Bone marrow (tissue), 2 donors: ENCODE measurements at places on chromosomes 3 and 15.

- DNase-seq, result no peak
Observed at GRCh38 chr3:142641504-142641903, 45.3 kb downstream of the PLS1 start.

DNA sequence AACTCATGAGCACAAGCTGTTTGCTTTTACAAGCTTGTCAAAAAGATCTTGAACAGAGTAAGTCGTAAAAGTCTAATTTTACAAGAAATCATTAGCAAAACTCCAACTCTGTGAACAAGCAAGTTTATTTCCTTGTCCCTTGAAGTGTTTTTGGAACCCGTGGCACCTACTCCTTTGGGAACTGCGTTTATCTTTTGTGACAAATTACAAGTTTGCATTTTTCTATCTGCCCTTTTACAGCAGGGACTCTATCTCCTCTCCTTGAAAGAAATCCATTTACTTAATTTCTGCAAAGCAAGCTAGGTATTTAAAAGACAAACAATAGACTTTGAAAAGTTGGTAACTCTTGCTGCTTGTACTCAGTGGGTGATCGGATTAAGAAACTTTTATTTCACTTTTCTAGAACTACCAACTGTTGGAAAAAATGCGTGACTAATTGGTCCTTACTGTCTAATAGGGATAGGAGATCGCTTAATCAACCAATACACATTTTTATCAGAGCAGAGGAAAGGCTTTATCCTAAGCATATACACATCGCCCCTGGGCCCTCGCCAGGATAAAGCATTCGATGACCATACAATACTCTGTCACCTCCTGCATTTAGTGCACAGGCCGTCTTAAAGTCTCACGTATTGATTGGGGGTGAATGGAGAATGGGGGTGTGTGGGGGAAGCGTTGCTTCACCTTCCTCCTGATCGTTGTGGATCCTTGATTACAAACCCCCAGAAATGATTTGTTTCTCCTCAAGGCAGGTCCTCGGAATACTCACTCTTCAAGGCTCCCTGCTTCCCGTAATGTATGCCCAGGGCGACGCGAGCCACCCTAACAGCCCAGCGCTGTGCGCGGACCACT, 1.7 kb downstream of the PRTG start:
- DNase-seq, result no peak

- DNase-seq, result peak; percentile 11
Observed at GRCh38 chr15:60179786-60180391, 175.8 kb downstream of the FOXB1 start.

DNA sequence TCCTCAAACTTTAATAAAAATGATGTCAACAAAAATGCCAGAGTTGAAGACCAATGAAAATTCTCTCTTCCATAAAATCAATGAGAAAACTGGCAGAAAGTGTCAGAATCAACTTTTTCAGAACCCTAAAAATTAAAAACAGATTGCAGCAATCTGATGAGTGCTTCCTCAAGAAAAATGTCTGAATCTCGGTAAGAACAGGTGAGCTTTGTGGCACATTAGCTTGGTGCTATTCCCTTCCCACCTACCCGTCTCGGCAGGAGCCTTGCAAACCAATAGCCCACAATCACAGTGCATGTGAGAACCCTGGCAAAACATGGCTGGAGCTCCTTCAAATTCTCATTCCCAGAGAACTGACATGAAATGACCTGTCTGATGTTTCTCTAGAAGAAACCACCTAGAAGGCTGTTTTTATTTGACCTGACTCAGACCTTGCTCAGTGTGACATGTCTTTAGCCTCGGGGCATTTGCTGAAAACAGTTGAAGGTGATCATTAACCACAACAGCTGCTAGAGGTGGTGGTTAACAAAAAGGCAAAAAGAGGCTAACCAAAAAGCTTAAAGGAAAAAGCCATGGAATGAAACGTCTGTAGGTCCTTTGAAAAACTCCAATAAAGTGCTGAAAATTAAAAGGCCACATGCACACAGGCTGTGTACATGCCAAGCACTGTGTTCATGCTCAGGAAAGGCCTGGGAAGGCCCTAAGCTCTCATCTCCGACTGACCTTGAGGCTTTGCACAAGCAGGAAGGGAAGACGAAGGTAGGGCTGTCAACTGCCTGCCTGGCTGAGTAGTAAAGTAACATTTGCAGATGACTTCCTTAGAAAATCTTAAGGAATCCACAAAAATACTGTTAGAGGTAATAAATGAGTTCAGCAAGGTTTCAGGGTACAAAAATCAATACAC, 253.0 kb upstream of the NSMCE3 start:
- DNase-seq, result no peak

GRCh38 chr15:56495053-56495452, 30.1 kb upstream of the MNS1 start:
- no peak for DNase-seq

DNA sequence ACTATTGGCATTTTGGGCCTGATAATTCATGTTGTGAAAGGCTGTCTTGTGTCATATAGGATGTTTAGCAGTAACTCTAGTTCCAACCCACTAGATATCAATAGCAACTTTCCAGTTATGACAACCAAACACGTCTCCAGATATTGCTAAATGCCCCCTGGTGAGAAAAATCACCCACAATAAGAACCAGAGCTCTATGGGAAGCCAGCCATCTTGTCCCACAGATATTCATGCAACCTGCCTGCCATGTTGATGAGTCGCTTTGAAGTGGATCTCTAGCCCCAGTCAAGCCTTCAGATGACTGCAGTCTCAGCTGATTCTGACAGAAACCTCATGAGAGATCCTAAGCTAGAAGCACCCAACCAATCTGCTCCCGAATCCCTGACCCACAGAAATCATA, 5.6 kb upstream of the TNIK start:
- no peak for DNase-seq

- peak; percentile 66 for DNase-seq
Observed at GRCh38 chr3:196688349-196688748, 23.7 kb downstream of the CEP19 start.

DNA sequence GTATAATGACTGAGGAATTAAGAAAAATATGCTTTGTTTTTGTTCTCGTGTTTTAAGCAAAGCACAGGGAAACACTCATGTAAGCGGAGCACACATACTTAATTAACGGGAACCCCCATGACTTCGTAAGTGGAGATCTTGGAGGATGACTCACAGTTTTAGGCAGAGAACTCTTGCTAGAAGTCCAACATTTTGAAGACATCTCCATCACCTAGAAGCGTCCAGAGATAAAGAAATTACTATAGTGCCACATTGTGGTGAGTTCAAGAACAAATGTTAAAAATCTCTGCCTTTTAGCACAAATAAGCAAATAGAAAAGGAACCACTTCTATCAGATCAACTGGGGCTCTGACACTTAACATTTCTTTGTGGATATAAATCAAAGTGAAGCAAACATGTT, 194.1 kb upstream of the ARHGEF26 start:
- no peak for DNase-seq

DNA sequence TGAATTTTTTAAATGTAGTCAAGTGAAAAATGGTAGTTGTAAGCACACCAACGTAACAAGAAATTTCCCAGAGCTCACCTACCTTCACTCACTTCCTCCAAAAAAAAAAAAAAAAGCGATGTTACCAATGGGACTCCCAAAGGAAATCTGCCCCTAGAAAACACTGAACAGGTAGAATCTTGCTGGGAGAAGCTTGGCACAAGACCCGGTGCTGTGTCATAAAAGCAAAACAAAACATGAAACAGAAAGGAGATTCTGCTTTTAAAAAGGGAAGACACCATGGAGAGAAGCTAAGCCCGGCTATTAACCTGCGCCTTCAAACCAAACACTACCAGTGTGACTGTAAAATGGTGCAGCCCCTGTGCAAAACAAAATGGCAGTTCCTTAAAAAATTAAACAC, 40.5 kb downstream of the PGPEP1L start:
- no peak for DNase-seq

DNA sequence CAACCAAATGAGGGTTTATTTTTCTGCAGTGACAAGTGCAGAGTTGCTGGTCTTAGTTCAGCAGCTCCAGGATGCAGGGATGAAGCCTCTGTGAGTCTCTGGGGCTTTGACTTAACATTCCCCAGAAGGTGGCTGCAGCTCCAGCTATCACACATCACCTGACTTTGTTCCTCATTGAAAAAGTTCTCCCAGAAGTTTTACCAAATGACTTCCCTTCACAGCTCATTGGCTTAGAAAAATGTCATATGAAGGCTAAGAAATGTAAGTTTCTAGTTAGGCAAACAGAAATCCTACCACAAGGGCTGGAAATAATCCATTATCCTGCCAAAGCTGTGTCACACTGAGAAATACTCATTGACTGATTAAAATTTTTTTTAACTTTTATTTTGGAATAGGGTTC, 184.9 kb downstream of the MINAR1 start:
- no peak for DNase-seq

DNA sequence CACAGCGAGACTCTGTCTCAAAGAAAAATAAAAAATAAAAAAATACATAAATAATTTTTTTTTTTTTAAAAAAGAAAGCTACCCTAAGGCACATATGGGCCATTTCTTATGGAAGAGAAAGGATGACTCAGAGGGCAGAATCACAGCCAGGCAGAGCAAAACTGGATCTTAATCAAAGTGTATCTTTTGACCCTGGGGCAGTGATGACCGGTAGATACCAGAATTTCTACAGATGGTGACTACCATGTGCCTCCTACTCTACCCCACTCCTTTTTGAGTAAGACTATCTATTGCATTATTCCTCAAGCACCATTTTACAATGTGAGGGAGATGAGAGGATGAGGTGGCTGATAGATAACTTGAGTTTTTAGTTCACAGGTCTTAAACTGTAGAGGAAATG, 26.0 kb downstream of the TARS3 start:
- no peak for DNase-seq

DNA sequence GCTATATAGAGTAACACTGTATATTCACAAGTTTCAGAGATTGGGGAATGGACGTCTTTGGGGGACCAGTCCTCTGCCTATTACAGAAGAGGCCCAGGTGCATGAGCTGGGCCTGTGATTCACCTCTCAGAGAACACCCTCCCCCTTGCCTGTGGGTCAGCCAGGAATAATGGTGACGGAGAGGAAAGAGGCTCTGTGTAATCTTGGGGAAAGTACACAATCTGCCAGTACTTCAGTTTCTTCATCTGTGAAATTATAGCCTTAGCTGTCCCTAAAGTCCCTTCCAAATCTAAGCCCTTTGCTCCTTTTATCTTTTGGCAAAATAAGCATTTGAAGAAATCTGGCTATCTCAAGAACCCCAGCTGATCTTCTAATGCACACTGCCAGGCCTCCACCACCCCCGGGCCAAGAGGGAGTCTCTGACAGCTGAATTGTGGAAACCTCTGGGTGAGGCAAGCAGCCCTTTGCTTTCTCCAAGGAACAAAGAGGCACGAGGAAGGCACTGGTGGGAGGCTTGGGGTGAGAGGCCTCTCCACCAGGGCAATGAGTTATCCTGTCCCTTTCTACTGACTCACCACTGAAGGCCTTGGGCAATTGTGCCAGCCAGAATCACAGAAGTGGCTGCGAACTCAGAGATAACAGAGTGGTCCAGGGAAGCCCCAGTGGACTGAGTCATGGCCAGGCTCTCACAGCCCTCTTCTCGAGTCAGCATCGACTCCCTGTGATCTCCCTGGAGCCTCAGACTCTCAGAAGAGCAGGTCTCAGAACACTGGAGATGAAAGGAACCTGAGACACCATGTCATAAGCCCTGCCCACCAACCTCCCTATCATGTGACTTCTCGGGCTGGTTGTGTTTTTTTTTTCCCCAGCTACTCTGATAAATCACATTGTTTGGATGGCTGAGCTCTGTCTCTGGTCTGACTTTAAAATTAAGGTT, 31.8 kb downstream of the CCNL1 start:
- peak; percentile 34 for DNase-seq

- DNase-seq, result no peak
Observed at GRCh38 chr15:53462651-53463050, 296.8 kb downstream of the WDR72 start.

- no peak for DNase-seq
Observed at GRCh38 chr3:188082031-188082430, 71.9 kb upstream of the LPP start.

DNA sequence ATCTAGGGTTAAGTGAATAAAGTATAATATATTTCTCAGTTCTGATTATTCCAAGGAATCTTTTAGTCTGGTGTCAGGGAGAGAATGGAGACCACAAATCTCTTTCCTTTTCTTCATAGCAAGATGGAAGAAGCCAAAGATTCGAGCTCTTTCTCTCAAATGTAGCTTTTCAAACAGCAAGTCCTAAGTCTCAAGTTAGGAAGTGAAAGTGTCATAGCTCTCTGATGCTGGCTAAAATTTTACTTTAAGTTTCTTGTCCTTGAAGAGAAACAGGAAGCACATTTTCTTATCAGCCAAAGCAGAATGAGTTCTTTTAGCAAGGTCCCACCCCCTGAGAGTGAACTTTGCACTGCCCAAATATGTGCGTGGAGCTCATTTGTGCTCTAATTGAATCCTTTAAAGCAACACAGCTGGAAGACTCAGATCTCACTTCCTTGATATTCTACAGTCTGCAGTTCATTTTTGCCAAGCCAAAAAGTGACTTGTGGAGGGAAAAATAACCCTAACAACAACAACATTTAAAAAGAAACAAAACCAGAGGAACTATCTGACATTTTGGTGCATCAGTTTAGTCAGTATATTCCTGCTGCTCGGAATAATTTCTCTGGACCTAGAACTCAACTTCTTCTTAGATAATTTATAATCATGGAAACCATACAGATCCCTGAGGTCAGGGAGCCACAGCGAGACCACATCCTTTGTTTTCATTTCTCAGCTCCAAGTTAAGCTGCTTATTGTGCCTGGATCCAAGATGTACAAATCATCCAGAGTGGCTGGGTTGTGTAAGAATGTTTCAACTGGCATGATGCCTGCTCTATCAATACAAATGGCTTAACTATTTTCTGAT, 238.7 kb upstream of the P2RY1 start:
- no peak for DNase-seq

- DNase-seq, result no peak
Observed at GRCh38 chr3:13268120-13268519, 152.0 kb downstream of the NUP210 start.

GRCh38 chr3:16319307-16319706, 54.3 kb downstream of the OXNAD1 start:
- no peak for DNase-seq
